AG09319 (cell line): ENCODE measurements at places on chromosomes 2 and 18.

DNA sequence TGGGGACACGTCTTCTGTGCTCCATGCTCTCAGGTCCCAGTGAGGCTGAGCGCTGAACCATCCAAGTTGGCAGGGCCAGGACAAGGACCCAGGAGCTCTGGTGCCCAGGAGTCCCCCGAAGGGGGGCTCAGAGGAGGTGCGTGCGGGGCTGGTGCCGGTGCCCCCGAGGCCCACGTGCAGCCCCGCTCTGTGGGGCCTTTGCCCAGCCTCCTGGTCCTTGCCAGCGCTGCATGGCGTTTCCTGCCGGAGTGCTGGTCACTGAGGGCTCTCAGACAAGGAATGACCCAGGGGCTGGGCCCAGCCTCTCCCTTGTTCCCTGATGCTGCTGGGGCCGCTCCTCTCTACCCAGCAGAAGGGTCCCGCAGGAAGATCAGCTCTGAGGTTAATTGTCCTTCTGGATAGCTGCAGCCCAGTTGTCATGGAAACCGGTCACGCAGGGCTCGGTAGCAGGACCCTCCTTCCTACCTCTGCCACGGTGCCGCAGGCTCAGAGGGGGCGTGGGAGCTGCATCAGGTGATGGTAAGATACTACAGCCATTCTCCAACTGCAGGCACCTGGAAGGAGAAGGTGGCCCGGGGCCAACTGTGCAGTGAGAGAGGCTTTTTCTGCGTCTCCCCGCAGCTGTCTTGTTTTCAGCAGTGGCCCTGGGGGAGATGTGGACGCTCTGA, 64.5 kb downstream of the RRM2 start:
- no peak for DNase-seq

GRCh38 chr2:47907039-47907781, 912 bp upstream of the FBXO11 start:
- DNase-seq: no peak

DNA sequence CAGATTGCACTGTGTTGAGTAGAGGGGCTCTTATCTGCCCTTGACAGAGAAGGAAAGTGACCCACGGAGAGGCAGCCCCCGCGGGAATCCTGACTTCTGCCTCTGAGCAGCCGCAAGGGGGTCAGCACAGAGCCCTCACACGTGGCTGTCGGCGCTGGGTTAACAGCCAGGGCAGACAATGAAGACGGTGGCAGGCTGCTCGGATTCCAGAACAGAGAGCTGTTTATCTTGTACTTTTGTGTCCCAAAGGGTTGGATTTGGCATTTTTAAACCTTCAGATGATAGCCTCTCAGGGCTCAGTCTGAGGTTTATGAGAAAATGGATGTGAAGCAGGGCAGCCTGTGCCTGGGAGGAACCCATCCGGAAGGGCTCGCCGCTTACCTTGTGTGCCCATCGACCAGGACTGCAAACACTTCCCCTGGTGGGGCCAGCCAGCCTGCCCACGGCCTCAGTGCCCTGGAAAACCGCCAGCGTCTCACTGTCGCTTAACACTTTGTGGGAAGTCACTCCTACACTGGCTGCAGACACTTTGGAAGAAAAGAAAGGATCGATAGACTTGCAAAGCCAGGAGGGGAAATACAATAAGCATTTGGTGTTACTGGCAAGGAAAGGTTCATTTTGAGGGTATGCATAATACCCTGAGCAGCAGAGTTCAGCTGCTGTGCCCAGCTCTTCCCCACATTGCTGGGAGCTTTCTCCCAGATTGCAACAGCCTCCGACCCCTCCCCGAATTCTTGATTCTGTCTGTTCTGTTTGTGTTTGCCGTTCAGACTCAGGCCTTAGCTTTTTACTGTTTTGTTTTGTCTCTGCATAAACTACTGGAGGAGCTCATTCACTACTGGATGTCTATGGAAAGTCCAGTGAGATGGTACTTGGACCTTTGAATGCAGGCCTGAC, 325.3 kb upstream of the MYT1L start:
- DNase-seq: no peak

DNA sequence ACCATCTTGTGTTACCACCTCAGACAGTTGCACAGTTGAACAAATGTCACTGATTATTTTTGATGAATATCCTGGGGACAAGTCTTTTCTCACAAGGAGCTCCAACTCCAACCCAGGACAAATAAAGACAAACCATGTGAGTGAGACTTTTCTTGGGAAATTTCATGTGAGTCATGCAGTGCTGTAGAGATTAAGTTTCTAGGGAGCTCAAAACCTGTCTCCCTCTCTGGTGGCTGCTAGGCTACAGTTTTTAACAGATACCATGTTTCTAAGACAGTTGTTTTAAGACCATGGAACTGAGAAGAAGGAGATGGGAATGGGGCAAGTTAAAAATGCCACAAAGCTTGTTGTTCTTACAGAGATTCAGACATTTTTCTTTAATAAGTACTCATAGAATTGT, 255.5 kb downstream of the RIT2 start:
- DNase-seq: no peak

DNA sequence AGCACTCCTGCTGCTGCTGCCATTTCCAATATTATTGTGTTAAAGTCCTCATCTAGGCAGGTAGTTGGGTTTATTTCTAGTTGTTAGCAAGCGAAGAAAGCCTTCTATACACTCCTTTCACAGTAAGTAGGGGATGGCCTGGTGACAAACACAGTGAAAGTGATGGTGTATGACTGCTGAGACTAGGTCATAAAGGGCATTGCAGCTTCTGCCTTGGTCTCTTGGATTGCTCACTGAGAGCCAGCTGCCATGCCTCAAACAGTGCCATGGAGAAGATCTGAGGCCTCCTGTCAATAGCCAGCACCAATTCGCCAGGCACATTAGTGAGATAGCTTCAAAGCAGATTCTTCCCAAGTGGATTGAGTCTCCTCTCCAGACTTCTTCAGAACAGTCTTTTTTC, 27.6 kb upstream of the MSTN start:
- no peak for DNase-seq

- DNase-seq: no peak
These were observed 41.4 kb downstream of the IL1R2 start for GRCh38 chr2:102033031-102033749.
